Small intestine (tissue), 16 donors: ENCODE measurements at places on chromosomes 5 and 9.

DNA sequence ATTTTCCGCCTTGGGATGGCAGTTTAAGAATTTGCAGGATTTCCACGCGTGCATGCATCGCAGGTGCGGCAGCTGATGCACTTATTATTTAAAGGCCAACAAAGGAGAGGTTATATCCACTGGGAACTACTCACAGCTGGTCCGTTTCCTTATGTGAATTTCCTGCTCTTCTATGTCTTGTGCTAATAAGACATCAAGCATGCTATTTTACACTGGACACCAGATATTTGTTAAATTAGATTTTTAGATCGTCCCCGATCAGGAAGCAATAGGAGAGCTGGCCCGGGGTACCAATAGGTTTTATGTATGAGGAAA is 476 bp upstream of the DTWD2 start:
- no peak for DNase-seq

DNA sequence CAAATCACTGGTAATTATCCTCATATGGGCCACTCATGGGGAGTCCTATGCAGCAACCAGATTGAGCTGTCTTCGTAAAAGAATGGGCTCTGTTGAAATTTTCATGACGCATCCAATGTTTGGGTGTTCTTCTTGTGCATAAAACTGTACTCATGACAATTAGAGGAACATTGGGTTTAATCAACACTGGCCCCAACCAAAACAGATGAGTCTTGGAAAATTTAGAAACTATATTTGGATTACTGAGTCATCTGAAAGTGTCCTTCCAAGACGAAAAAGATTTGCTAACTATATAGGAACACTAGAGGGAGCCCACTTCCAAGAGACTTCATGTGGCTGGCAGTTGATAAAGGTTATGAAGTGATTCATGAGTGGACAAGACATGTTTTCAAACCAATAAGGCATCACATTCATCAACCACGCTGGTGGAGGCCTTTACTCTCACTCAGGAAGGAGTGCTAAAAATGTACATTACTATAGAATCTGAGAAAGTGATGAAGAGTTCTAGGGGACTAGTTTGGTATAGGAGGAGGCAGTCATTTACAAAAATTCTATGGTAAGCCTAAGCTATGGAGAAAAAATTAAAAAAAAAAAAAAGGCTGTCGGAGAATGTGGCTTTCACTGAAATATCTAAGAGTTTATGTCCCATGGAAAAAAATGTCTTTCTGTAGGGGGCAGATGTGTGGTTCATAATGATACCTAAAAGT is 313.5 kb downstream of the PRDM9 start:
- no peak for DNase-seq

- no peak for DNase-seq
Observed at GRCh38 chr5:82211855-82212572, 66.1 kb downstream of the RPS23 start.

DNA sequence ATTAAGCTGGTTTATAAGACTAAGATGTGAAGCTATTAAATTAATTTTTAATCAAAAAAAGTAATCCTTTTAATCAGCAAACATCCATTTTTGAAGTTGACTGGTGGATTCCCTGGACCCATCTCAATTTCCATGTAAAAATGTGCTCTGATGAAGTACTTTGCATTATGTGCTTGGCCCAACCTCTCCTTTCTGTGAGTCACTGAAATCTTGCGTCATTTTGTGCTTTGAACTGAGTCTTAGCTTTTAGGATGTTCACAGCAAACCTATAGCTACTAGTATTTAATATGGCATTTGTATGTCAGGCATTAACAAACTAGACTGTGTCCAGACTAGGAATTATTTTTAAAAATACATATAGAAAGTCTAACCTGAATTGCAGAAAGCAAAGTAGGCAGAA is 55.0 kb upstream of the CDH12 start:
- DNase-seq, result no peak

DNA sequence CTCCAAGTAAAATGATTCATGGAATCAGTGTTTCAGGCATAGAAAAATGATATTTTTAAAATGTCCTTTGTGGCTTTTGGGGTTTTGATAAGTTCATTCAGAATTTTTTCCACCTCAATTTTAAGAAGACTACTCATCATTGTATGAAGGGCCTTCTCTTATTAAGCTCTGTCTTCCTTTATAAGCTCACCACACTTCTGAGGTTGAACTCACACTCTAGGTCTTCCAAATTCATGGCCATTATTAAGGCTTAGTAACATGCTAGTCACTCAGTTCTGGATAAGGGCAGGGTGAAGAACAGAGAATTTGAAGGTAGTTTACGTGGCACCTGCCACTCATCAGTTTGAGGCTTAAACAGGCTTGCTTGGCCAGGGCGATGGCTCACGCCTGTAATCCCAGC is 4.2 kb downstream of the MELK start:
- no peak for DNase-seq

DNA sequence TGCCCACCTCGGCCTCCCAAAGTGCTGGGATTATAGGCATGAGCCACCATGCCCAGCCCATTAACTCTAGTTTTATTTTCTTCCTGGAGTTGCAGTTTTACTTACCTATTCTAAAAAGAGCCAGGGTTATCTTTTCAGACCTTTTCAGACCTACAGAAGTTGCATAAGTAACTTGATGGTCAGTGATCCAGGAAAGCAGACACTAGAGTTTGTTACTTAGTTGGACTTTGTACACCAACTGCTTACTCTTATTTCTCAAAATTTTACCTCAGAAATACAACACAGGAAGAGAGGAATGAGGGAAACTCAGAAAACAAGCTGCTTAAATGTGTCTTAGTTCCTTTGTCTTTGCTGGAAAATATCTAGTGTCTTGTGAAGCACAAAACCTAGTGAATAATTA is 25.4 kb downstream of the RAD23B start:
- peak; percentile 35 for DNase-seq

DNA sequence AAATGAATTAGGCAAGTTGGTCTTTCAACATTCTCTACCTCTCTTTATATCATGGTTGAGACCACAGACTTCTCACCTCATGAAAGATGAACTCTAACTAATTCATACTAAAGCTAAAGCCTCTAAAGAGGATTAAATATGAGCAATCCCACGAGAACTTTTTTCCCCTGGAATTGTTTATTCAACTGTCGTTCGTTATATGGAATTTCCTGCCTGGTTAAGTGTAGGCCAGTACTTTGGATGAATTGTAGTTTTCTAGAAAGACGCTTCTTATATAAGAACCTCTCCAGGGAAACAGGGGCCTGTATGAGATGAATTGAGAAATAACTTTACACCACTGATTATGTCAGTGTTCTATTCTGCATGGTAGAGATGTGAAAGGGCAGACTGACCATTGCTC is 42.9 kb downstream of the PDCD1LG2 start:
- no peak for DNase-seq

DNA sequence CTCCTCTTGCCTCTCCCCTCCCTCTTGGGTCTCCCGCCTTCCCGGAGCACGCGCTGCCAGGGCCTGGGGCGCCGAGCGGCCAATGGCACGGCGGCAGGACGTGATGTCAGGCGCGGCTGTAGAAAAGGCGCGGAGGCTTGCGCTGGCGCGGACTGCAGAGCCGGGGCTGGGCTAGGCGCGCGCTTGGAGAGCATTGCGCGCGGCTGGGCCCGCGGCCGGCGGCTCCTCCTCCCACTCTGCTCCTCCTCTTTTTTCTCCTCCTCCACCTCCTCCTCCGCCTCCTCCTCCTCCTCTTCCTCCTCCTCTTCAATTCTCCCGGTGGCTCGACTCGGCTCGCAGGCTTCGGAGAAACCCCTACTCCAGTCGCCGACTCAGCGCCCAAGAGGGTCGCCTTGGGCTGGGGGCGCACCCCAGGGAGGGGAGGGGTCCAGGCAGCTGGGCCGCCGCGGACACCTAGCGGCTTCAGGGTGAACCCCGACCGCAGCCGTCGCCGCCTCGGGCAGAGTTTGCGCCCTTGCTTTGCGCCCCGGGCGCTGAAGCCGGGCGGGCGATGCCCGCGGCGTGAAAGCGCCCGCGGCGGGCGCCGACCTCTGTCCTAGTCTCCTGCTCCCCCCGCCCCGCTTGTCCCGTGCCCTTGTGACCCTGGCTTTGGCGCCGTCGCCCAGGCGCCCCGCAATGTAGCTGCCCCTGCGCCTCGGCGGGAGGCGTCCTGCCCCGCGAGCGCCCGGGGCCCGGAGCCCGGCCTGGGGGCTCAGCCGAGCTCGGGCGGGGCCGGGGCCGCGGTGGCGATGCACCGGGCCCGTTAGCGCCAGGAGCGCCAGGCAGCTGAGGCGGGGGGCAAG is at the start of gene LHX2:
Gene LHX2 (plus strand): TSS at position 309 of the 842 bp plus-strand sequence. CDS start 581 bp downstream, outside the sequence.
- peak; percentile 25 for DNase-seq

GRCh38 chr9:28502741-28503140 is 929.5 kb upstream of the C9orf72 start:
- DNase-seq, result no peak

GRCh38 chr5:167525004-167525403 is 766.4 kb upstream of the WWC1 start:
- no peak for DNase-seq

DNA sequence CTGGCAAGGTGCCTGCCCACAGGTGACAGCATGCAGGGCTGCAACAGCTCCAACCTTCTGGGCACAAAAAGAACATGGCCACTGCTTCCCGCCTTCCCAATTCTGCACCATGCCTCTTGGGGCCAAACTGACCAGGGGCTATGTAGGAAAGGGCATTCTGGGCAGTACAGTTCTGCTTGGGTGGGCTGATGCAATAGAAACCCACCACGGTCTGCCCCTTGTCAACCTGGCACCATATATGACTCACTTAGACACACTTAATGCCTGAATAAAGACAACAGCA is 40.2 kb upstream of the FCN1 start:
- DNase-seq, result no peak

DNA sequence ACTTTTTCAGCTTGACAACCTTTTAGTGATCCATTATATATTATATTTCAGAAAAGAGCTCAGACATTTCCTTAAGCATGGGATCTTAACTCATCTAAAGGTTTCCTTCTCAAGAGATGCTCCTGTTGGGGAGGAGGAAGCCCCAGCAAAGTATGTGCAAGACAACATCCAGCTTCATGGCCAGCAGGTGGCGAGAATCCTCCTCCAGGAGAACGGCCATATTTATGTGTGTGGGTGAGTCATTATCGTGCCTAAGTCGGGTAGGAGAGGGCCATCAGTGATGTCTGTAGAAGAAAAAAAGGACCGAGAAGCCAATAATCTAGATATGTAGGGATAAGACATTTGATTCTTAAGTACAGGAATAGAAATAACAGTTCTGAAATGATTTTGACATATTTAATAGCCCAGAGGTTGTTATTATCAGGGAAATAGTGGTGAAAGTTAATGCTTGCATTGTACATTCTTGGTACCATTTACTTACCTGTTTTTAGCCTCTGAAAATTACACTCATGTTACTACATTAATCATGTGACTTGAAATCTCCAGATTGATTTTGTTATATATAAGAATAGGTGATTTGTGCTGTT is 28.2 kb downstream of the MTRR start:
- DNase-seq, result peak; percentile 21

GRCh38 chr5:50923768-50924494 is 257.5 kb downstream of the PARP8 start:
- no peak for DNase-seq

- no peak for DNase-seq
Observed at GRCh38 chr9:113095561-113095960, 39.0 kb upstream of the ZFP37 start.

DNA sequence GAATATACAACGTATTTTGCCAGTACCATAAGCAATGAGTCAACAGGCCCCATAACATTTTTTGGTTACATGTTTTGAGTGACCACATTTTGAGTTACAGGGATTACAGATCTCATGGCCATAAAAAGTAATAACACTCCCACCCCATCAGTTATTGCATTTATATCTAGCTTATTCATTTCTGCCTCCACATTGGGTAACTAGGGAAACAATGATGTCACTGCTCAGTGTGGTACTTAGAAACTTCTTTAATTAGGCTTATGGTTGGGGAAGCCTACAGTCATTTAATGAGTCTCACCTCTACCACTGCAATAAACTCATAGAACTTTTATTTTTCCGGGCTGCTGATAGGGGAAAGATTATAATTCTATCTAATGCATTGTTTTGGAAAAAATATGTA is 39.9 kb upstream of the SMIM15 start:
- no peak for DNase-seq

DNA sequence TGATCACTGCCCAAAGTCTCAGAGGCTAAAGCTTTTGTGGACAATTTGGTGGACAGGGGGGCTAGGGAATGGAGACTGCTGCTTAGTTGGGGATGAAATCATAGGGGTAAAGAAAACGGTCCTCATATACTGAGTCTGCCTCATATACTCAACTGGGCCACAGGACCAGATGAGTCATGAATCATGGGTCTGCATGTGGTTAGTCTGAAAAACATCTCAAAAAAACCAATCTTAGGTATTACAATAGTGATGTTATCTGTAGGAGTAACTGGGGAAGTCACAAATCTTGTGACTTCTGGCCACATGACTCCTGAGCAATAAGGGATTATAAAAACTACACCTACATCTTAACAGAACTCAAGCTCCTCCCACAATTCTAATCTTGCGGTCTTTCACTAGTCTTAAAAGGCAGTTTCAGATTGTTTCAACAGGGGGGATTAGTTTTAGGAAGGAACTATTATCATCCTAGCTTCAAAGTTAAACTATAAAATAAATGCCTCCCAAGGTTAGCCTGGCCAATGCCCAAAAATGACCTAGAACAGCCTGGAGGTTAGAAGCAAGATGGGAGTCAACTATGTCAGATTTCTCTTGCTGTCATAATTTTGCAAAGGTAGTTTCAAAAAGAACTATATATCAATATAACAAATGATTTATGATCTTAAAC is 17.5 kb downstream of the TMEM161B start:
- DNase-seq, result peak; percentile 19

GRCh38 chr5:146329697-146330096 is 8.9 kb upstream of the POU4F3 start:
- DNase-seq, result no peak

GRCh38 chr5:177044641-177045040 is 22.1 kb downstream of the ZNF346 start:
- peak; percentile 78 for DNase-seq

DNA sequence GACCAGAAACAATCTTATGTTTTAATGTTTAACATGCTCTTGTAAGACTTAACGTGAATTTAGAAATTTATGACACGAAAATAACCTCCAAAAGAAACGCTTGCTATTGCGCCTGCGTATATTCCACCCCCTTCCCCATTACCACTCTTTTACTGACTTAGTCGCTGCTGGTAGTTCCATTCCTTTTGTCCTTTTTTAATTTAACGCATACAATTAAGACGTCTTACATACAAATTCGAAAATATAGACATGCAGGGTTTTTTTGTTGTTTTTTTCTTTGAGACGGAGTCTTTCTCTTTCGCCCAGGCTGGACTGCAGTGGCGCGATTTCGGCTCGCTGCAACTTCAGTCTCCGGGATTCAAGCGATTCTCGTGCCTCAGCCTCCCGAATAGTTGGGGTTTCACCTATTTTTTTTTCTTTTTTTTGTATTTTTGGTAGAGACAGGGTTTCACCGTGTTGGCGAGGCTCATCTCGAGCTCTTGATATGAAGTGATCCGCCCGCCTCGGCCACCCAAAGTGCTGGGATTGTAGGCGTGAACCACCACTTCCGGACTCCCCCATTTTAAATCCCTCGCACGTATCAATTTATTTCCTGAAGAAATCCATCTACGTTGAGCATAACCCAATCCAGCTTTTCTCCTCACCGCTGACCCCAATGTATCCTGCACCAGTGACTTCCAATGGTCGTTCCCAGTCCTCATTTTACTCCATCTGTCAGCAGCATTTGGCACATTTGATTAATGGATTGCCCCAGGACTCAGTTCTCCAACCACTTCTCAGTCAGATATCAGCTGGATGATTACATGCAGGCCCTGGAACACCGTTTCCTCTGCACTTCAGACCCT is 684 bp upstream of the MED7 start:
- peak; percentile 77 for DNase-seq
